ENCODE measurements at places on chromosomes 3 and 15.

DNA sequence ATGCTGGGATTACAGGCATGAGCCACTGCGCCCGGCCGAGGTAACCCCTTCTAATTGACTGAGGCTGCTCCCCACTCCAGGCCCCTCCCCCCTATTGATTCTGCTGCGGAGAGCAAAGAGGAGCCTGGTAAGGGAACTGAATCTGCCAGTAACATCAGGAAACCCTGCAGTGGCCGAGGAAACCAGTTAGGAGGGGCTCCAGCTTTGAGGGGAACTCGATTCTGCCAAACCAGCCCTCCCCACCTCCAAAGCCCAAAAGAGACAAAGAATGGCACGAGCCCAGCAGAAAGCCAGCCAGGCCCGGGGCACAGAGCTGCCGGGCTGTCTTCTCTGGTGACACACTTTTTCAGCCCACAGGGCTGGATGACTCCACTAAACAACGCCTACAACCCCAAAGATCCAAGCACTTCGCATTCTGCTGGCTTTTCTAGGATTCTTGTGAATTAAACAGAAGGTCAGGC is 15.0 kb upstream of the ACAD9 start:
- no peak for DNase-seq

DNA sequence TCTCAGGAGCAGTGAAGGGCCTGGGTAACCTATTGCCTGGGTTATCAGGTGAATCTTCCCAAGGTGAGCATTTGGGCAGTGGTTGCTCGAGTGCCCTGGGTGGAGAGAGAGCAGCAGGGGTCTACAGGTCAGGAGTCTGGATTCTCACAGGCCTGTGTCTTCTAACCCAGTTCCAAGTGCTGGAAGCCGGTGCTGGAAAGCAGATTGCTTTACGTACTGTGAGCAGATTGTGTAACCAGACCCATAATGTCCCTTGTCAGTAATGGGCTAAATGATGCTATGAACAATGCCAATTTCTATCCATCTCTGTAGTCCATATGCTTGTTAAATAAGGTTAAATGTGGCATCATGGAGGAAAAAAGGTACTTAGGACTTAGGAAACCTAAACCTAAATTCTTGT is 106.5 kb downstream of the TPRG1 start:
- DNase-seq: no peak

- DNase-seq: no peak
These were observed 61.6 kb downstream of the OTOL1 start for GRCh38 chr3:161558236-161558635.

DNA sequence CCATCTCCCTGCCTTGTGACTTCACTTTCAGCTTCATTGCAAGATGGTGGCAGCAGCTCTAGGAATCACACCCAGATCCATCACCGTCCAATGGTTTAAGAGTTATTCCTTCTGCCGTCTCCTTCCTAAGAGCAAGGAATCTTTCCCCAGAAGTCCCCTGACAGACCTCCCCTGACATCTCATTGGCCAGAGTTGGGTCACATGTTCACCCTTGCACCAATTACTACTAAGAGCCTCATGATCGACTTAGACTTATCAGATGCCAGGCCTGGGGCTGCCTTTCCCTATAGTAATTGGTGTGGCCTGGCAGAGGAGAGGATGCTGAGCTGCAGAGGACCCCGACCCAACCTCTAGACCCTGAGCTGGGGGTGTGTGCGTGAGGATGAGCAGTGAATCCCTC is 31.8 kb upstream of the RASGRF1 start:
- no peak for DNase-seq

DNA sequence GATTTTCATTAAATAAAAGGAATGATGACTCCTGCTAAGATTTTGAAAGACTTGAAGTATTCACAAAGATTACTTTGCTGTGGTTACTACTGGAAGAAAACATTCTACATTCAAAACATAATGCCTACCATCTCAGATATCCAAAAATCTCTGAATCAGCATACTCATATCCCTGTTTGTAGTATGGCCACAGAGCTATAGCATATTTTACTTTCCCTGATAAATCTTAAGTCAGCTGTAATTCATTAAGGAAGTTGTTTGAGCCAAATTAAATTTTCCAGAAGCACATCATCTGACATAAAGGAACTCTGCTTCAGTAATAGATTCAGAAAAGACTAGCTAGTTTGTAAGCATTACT is 942.0 kb downstream of the ROBO1 start:
- no peak for DNase-seq

DNA sequence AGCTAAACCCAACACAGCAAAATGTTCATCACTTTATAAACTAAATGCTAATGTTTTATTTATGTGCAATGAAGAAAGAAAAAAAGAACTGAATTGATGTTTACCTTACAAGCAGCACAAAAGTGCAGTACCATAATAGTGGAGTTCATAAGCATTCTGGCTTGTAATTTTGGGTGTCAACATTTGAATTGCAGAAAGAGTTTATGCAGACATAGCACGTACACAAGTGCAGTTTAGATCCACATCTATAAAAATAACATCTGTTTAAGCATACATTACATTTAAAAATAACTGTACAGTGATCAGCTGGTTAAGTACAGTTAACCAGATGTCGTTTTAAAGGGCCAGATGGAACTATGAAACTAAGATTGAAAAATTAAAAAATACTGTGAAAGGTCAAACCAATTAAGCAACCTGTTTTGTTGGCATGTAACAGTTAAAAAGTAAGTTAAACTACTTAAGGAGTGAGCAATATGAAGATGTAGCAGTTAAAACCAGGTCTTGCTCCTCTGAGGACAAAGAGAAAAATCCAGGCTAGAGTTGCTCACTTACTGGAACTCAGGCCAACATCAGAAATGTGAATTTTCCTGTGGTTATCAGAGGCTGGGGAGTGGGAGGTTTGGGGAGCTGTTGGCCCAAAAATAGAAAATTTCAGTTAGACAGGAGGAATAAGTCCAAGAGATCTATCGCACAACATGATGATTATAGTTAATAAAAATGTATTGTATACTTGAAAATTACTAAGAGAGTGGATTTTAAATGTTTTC is 204.9 kb upstream of the MDFIC2 start:
- DNase-seq: no peak

- DNase-seq: no peak
These were observed 1.3 kb downstream of the AP2M1 start for GRCh38 chr3:184175981-184176376.

DNA sequence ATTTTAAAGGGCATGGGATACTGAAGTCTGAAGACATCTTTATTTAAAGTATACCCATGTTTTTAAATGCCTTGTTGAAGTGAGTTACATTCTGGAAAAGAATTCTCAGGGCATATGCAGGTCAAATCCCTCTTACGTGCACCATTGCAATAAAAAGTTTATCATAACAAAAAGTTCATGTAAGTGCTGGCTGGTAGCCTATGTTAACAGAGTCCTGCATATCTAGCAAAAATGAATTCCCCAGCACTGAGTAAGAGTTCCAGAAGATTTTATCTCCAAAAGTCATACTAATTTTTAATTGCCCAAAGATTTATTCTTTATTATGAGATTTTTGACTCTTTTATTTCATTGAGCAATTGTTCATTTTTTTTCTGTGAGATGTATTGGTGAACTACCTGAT is 104.7 kb upstream of the ROBO1 start:
- DNase-seq: no peak
